CD4-positive, alpha-beta T cell treated with Interferon alpha-2 for 1 hour (primary cell): ENCODE measurements at places on chromosomes 11 and 22.

DNA sequence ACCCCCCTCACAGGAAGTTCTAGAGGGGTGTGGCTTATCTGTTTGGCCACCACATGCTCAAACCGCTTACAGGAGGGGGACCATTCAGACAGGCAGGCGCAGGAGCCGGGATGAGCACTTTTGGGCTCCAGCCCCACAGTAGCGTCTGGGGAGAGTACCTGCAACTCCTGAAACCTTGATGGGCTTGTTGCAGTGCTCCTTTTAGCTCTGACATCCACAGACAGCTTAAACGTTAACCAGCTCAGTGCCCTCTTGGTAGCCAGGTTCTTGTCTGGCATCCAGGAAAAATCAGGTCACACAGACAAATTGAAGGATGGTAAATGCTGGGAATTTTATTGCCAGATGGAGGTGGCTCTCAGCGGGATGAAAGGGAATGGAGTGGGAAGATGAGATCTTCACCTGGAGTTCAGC is 326.3 kb downstream of the ETS1 start:
- DNase-seq = no peak

DNA sequence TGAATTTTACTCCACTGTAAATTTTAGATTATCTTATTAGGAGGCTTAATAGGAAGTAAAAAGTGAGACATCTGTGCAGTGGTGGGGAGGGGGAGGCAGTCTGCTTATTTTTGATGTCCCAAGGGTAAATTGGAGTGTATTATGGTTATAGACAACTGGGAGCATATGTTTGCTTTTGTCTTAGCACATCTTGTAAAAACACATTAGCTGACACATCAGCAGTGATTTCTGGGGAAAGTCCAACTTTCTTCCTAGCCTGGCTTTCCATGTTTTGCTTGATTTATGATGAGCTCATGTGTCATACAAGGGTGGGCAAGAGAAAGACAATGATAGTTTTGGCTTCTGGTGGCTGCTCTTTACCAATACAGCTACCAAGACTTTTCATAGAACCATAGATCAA is 4.0 kb downstream of the ANO3 start:
- DNase-seq = no peak

GRCh38 chr11:77151804-77152509 is 23.9 kb downstream of the MYO7A start:
- peak; percentile 47 for DNase-seq

DNA sequence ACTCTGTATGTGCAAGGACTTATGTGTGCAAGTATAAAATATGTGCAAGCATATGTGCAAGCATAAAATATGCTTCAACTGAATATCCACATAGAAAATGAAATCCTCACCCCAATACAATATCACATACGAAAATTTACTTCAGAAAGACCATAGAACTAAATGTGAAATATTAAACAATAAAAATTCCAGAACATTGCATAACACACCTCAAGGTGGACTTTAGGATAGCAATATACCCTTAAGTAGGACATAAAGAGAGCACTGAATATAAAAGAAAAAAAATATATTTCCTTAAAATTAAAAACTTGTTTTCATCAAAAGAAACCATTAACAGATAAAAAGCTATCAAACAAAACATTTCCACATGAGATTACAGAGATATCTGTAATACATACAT is 67.8 kb downstream of the FCHSD2 start:
- no peak for DNase-seq

DNA sequence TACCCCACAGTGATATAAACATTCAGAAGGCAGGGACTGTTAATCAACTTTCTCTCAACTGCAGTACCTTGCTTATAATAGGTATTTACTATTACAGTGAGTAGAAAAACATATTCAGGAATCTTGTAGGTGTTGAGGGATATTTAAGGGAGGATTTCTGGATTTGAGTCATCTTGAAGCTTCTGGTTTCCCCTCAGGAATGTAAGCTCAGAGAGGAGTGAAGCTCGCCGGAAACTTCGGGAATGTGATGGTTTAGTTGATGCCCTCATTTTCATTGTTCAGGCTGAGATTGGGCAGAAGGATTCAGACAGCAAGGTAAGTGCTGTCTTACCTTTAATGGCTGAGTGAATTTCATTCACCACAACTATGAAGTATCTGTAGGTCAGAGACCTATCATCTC is 42.9 kb downstream of the CTNND1 start:
- no peak for DNase-seq

- no peak for DNase-seq
Measured at GRCh38 chr22:35517769-35518530, 22.7 kb upstream of the RASD2 start.

GRCh38 chr11:112298535-112298934 is 37.9 kb upstream of the PLET1 start:
- no peak for DNase-seq

DNA sequence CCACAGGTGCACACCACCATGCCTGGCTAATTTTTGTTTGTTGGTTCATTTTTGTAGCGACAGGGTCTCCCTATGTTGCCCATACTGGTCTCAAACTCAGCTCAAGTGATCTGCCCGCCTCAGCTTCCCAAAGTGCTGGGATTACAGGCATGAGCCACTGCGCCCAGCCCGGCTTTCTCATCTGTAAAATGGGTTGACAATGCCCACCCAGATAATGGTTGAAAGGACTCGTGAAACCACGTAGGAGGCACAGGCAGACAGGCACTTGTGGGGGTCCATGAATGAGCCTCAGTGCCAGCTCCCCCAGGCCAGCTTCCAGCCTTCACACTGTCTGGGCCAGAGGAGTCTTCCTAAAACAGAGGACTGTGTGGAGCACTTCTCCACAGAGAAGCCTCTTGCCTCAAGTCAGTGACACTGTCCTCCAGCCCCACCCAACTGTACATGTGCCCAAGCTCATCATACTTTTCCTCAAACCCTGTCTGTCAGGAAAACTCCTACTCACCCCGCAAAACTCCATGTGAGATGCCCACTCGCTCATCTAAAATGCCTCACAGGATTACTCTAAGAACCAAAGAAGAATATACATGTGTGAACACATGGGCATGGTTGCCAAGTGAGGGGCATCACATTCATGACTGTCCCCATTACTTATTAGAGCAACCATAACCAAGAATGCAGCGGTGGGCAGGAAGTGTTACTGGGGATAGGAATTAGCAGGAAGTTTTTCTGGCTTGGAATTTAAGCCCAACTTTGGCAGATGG is 32.1 kb upstream of the WNT7B start:
- no peak for DNase-seq

- no peak for DNase-seq
Measured at GRCh38 chr11:69978841-69979614, 99.1 kb upstream of the ANO1 start.

DNA sequence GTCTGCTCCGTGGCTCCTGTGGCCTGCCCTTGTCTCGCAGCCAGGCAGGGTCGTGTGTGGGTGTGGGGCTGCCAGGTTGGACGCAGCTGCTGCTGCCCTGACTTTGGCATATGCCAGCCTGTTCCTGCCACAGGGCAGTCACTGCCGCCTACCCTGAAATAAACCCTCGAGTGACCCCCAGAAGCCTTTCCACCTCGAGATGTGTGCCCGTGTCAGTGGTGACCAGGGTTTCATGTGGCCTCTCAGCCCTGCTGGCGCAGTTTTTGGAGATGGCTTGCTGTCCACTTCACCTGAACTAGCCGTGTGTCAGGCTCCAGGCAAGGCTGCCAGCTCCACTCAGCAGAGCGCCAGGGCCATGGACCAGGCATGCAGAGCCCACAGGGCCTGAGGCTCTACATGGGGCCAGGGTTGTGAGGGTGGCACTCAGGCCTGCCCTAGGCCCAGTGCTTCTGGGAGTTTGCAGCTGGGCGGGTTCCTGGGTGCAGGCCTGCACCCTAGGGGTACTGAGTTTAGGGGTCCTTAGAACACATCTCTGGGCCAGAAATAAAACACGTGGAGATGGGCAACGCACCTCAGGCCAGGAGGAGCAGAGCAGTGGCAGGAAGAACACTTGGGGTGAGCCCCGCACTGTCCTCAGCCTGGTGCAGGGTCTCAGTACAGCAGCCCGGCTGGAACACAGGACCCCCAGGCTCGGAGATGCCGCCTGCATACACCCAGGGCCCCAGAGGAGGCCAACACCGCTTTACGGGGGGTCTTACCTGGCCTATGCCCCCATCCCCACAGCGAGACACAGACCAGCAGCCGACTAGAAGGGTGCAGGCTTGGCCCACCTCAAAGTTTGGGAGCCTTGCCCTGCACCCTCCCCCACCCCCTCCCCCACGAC is 8.8 kb upstream of the PANX2 start:
- no peak for DNase-seq

- no peak for DNase-seq
Measured at GRCh38 chr11:114892381-114893197, 214.3 kb downstream of the NXPE2 start.

DNA sequence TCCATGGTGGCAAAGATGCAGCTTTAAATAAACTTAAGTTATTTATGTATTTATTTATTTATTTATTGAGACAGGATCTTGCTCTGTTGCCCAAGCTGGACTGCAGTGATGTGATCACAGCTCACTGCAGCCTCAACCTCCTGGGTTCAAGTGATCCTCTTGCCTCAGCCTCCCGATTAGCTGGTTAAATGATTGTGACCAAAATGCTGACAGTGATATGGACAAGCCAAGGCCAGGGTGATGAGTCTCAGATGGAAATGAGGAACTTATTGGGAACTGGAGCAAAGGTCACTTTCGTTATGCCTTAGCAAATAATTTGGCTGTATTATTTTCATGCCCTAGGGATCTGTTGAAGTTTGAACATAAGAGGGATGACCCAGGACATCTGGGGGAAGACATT is 9.3 kb upstream of the LRP5 start:
- DNase-seq = no peak

GRCh38 chr11:34214961-34215805 is 109.8 kb downstream of the NAT10 start:
- no peak for DNase-seq

- DNase-seq = no peak
Measured at GRCh38 chr11:132714859-132715440, 817.4 kb downstream of the OPCML start.
